Renal cortical epithelial cell (primary cell): ENCODE measurements at places on chromosomes 11 and 22. TPM values are rescaled to one million over a fixed set of nuclear protein-coding genes. Genes with fewer than 3 reads are reported as not detected.

Gene HYOU1
- total RNA-seq = 172 and 223 TPM in 2 replicates

Gene CST6
- total RNA-seq = 2.3 and 140 TPM in 2 replicates

Gene PNPLA5
- total RNA-seq = not detected in 2 replicates

Gene PKDREJ
- total RNA-seq = not detected in 2 replicates

Gene PDGFB
- 63.6 and 66.9 TPM in 2 replicates for total RNA-seq

Gene P2RX6
- 0.17 and 1.1 TPM in 2 replicates for total RNA-seq

Gene SULT4A1
- total RNA-seq = 0.50 TPM in 1 of 2 replicates, not detected in the other

Gene TRIM49B
- total RNA-seq = not detected in 2 replicates

Gene KCNJ5
- 0.65 TPM in 1 of 2 replicates, not detected in the other for total RNA-seq

Gene MOGAT2
- not detected in 2 replicates for total RNA-seq
